ENCODE measurements at places on chromosomes 2 and 18.

GRCh38 chr2:9946818-9947217 is 4.7 kb upstream of the GRHL1 start:
- DNase-seq, result no peak

DNA sequence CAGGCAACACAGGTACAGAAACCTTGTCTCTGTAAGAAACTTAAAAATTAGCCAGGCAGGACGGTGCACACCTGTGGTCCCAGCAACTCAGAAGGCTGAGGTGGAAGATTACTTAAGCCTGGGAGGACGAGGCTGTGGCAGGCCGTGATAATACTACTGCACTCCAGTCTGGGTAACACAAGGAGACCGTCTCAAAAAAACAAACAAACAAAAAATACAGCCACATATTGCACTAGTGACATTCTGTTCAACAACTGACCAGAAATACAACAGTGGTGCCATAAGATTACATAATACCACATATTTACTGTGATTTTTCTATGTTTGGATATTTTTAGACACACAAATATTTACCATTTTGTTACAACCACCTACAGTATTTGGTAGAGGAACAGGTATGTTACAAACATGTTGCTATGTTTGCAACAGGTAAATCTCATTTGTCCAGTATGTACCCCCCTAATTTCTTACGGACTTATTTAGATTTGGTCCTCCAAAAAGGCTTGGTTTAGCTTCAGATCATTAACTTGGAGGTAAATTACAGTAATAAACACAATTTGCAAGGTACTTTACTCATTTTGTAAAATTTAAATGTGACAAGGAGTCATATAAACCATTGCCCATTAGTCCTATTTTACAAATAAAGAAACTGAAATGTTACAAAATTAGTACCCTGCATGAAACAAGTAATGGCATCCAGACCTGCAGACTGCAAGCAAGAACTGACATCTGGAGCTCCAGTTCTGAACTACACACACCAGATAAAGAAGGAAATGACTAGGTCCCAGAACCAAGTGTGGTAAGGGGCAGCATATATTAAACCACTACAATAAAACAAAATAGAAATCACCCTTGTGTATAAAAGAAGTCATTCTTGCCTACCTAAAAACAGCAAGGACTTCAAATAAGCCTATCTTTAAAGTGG is 36.8 kb downstream of the TRIP12 start:
- no peak for DNase-seq

DNA sequence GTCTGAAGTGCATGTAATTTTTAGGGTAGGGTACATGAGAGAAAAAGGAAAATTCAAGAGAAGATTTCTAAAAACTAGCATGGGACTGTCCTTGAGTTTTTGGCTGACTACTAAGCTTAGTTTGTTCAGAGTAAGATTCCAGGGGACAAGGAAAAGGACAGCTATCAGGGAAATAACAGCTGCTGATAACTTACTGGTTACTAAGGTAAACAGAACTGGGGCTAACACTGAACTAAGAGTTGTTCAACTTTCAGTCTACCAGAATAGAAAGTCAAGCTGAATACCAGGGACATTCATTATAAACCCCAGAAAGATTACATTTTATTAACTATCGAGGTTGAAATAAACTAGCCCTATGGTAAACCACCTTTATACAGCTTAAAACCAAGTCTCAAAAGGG is 261.8 kb upstream of the CYRIA start:
- DNase-seq, result no peak

- DNase-seq, result no peak
Observed at GRCh38 chr2:120571015-120571728, 164.5 kb upstream of the GLI2 start.

DNA sequence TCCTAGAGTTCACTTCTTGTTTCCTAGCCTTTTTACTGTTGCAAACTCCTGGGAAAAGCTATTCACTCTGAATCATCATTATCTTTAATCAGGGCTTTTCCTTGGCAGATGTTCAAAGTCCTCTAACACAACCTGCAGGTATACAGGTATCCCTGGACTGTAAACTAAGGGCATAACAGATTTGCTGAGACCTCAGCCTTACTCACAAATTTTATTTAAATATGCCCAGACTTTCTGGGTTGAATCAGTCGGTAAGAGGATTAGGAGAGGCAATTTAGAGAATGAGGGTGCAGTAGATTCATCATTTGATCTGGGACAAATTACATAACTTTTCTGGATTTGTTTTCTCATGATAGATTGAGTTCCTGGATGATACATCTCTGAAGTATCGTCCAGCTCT is 217.8 kb upstream of the STON1 start:
- no peak for DNase-seq

DNA sequence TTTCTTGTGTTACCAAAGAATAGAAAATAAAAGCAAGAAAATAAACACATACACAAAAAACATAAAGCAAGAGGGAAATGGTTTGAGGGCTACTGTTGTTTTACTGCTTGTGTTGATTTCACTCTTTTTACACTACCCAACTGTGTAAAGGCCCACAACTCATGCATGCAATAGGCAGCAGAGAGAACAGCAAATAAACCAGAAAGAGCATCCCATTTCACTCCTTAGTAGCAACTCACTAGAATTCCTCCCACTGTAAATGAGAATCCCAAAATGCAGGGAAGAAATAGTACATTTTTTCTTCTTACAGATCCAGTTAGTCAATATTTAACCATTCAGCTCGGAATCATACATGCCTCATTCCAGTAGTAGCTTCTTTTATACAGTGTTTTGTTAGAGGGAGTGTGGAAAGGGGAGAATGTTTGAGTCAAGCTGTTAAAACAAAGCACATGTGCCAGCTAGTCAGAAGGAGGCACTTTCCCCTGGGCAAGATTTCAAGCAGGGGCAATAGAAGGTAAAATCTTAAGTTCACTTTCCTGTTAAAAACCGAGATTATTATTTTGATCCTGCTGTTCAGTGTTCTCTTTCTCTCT is 147.2 kb upstream of the FAM98A start:
- DNase-seq, result no peak

GRCh38 chr18:53551868-53552426 is 672.5 kb downstream of the MBD2 start:
- no peak for DNase-seq

DNA sequence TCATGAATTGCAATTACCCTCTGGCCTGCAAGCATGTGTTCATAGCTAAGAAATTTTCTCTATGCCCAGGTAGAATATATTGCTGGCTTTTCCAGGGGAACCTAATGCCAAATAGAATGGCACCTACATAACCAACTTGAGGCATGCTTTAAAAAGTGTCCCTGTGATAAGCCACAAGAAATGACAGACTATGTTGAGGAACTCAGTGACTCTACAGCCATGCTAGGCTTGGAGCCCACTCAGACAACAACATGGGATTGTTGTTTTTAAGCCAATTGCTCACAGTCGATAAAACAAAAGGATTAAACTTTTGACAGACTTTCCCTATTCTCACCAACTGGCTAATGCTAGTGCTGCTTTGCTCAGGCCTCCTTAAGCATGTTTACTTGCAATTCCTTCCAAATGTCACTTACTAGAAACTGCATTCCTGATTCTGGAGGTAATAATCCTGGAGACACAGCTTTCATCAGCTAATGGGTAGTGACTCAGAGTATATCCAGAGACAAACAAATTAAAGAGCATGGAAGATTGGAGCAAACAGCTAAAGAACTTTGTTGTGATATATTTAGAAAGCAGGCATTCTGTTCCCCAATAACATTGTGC is 249.0 kb downstream of the SLC8A1 start:
- DNase-seq, result no peak

- DNase-seq, result no peak
Observed at GRCh38 chr18:49911427-49911826, 98.1 kb upstream of the ACAA2 start.

GRCh38 chr2:226956659-226957058 is 120.8 kb downstream of the RHBDD1 start:
- no peak for DNase-seq

GRCh38 chr2:207162316-207162715 is 3.4 kb downstream of the KLF7 start:
- no peak for DNase-seq

- DNase-seq, result peak; percentile 55
Observed at GRCh38 chr18:74196220-74197119, 48.1 kb downstream of the TIMM21 start.

DNA sequence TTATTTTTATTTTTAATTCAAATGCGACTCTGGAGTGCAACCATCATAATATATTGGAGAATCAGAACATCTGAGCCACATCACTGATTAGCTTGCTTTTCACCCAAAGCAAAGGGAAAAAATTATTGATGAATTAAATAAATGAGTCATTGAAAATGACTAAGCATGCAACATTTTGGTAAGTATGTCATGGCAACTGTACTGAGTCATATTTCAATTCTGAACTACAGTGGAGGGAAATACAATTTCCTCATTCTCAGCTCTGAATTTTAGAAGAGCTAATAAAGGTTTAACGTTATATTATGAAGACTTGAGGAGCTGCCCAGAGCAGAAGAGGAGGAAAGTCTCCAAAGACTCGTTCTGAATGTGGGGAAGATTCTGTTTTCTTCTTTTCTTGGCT is 89.6 kb upstream of the CCDC68 start:
- DNase-seq, result no peak

GRCh38 chr2:110783196-110783873 is 51.0 kb downstream of the ACOXL start:
- no peak for DNase-seq

Measured in cerebellar nuclear complex (tissue), 1 donor.